Neuronal stem cell (in vitro differentiated cells): ENCODE measurements at places on chromosomes 6 and 20.

GRCh38 chr6:37717836-37718251 lies 20.2 kb upstream of the MDGA1 start:
- DNase-seq: no peak

DNA sequence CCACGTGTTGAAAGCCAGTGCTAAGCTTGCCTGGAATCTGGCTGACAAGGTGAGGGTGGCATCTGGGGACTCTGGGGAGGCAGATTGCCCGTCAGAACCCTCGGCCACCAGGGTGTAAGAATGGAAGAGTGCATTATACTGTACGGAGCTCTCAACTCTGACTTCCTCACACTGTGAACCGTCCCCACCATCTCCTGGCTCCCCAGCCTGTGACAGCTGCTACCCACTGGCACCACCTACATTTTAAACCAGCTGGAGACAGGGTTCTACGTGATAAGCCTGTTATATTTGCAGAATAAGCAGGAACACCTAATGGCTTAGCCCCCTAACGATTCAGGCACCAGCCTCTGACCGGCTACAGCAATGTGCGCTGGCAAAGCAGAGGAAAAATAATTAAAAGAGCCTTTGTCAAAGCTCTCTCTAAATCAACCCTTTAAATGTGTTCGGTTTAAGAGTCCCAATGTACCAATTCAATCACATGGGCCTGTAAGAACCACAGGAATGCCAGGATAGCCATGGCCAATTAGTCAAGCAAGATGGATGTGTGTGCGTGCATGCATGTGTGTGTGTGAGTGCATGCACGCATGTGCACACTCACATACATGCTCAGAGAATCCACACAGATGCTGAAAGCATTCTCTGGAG lies 89.1 kb upstream of the TAB2 start:
- no peak for DNase-seq

- DNase-seq: no peak
These were observed 294.0 kb downstream of the SAMD5 start for GRCh38 chr6:147802459-147802858.

DNA sequence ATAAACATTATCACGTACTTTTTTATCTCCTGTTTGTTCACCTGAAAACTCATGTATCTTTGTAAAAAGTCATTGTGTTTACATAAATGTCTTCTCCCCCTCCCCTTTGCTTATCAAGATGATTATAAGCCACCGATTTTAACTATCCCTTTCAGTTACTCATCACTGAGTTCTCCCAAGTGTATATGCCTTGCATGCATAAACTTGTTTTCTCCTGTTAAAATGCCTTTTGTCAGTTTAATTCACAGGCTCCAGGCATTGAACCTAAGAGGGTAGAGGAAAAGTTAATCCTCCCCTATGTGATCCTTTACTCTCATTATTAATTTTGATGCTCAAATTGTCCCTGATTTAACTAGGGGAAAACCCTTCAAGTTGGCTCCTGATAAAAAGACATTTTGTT lies 24.2 kb downstream of the ANKEF1 start:
- no peak for DNase-seq

- DNase-seq: no peak
These were observed 227.7 kb upstream of the TSHZ2 start for GRCh38 chr20:52744441-52744840.

DNA sequence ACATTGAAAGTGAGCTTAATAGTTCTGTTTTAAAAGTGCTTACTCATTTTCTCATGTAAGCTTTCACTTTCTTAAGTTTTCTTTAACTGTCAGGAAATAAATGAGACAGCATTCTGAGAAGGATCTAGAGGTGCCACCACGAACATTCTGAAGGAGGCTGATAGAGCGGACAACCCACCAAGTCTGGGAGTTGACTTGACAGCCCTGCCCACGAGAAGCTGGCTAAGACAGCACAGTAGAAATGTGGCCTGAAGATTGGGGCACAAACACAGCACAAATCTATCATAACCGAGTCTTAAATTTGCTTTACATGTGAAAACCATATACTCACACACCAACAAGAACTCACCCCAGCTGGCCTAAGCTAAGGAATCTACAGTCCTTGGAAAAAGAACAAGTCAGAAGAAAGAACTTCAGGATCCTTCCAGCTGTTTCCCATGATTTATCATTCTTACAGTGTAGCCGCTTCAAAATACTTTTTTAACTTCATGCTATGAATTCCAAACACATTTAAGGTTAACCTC lies 144.2 kb upstream of the TNFAIP3 start:
- no peak for DNase-seq

- DNase-seq: peak; percentile 21
These were observed 891 bp downstream of the RSPO3 start for GRCh38 chr6:127119102-127120022.

DNA sequence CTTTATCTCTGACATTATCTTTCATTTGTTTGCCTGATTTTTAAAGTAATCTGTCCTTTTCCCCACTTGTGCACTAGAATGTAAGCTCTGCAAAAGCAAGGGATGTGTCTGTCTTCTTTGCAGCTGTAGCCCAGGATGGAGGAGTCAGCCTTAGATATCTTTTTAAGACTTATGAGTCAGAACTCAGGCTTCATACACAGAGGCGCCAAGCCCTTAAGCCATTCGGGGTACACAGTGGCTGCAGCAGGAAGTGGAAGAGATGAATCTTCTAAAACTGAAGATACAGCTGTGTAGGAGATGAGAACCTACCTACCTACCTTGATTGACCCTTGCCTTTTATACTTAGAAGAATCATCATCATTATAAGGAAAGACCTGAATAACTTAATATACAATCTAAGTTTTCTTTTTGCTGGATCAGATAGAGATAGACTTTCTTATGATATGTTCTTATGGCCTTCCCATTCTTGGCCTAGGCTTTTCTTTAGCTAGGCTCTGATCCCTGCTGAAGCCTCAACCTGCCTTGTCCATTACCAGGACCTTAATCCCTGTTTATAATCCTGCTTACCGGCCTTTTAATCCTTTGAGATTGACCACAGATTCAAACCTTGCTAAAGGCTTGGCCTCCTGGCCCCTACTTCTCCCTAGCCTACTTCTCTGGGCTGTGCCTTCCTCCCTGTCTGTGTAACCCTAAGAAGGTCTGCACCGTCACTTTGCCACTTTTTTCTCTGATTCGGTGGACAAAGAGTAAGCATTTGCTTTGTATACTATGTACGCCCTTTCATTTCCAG lies 304.5 kb downstream of the PRL start:
- no peak for DNase-seq

DNA sequence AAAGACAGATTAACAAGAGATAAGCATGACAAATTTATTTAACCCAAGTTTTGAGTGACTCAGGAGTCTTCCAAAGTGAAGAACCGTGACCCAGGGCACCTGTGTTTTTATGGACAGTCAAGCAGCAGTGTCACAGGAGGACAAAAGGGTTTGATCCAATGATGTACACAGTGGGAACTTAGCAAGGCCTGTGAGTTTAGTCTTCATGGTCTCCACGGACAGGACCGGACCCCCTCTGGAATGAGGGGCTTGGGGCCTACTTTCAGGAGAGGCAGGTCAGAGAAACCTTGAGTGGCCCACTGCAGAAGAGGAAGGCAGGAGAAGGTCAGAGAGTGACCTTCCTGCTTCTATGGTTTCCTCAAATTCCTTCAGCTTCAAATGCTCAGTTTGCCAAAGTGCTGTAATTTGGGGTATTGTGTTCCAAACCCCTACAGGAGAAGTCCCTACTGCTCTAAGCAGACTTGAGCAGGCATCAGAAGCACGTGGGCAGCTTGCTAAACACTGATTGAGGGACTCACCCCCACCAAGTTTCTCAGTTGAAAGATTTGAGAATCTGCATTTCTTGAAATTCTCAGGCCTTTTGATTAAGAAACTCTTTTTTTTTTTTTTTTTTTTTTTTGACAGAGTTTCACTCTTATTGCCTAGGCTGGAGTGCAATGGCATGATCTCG lies 26.4 kb upstream of the ZMYND8 start:
- DNase-seq: no peak

DNA sequence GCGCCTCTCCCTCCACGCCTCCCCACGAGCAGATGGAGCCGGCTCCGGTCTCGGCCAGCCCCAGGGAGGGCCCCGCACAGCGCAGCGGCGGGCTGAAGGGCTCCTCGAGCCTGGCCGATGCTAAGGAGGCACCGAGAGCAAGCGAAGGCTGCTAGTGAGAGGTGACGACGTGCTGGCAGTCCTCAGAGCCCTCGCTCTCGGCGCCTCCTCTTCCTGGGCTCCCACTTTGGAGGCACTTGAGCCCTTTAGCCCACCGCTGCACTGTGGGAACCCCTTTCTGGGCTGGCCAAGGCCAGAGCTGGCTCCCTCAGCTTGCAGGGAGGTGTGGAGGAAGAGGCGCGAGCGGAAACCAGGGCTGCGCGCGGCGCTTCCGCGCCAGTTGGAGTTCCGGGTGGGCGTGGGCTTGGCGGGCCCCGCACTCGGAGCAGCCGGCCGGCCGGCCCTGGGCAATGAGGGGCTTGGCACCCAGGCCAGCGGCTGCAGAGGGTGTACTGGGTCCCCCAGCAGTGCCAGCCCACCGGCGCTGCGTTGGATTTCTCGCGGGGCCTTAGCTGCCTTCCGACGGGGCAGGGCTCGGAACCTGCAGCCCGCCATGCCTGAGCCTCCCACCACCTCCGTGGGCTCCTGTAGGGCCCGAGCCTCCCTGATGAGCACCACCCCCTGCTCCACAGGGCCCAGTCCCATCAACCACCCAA lies 2.5 kb upstream of the TMEM14C start:
- no peak for DNase-seq

DNA sequence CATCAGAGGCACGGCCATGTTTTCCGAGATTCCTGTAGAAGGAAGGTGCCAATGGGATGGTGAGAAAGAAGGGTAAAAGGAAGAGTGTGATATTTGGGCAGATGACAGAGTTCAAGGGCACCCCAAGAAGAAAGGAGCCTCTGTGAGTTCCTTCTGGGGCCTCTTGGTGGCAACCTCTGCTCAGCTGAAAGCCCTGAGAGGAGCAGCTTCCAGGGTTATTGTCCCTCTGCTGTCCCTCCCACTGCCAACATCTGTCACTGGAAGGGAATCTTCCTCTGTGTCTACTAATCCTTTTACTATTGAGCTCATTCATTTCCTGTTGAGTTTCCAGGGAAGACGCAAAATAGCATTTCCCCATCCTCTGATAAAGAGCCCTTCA lies 40.0 kb upstream of the KCNK16 start:
- DNase-seq: peak; percentile 39

DNA sequence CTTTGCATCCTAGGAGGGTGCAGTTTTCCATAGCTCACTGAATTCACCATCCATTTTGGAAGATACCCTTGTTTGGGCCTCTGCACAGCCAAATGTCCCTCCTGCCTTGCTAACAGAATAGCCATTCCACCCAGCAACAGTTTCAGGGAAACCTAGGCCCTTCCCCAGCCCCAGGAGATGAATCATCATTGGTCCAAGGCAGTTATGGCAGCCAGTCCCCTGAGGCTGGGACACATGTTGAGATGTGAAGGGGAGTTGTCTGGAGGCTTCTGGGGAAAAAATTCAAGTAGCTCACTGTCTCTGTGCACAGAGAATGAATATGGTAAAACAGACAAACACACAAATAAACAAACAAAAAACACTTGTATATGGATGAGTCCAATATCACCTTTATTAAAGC lies 17.4 kb upstream of the SIRPB2 start:
- DNase-seq: no peak

- no peak for DNase-seq
These were observed 73.9 kb downstream of the PTPRK start for GRCh38 chr6:128446497-128446896.

- DNase-seq: no peak
These were observed 140.4 kb upstream of the TENT5A start for GRCh38 chr6:81892891-81893290.

DNA sequence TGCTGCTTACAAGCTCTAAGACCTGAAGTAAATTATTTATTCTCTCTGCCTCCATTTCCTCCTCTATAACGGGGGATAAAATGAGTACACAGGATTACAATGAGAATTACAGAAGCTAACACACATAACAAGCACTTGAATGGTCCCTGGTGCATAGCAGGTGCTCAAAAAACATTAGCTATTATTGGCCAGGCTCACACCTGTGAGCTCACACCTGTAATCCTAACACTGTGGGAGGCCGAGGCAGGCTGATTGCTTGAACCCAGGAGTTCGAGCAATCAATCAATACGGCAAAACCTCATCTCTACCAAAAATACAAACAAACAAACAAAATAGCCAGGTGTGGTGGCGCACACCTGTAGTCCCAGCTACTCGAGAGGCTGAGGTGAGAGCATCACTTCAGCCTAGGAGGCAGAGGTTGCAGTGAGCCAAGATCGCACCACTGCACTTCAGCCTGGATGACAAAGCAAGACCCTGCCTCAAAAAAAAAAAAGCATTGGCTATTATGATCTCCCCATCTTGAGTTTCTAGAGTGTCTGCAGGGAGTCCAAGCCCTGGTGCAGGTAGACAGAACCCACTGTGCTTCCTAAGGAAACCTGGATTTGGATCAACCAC lies 68.1 kb downstream of the PREX1 start:
- DNase-seq: no peak

GRCh38 chr6:36930483-36930882 lies 24.1 kb upstream of the PI16 start:
- no peak for DNase-seq

DNA sequence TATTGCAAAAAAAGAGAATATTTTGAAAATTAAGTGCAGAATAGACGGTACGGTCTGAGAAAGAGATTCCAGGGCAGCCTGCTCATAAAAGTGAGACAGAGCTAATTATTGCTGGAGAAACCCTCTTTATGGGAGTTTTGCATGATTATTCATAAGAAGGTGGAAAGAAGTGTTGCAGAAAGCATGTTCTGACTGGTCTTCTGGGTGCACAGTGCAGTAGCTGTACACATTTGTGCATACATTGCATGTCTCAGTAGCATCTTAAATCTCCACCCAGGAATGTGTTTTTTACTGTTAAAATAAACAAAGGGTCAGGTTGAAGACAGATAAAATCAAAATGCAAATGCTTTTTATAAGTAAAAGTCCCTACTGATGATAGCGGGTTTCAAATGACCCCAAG lies 1813.6 kb upstream of the DEFB115 start:
- DNase-seq: no peak

DNA sequence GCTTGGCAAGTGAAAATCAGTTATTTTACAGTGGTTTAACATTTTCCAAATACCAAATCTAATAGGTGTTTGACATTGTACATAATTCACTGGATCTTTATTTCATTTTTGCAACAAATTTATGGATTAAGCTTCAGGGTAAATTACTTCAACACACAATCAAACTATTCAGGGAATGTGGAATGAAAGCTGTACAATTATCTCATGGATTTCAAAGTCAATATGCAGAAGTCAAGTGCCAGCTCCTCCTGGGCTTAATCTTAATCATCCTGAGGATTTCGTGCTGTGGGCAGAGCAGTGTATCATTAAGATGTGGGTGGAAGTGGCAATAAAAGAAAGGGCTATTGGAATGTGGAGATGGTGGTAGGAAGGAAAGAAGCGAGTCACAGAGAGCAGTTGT lies 548.8 kb downstream of the COL12A1 start:
- DNase-seq: no peak
